ENCODE measurements at places on chromosomes 2 and 18.

- no peak for DNase-seq
Observed at GRCh38 chr18:42536442-42536841, 579.0 kb downstream of the RIT2 start.

DNA sequence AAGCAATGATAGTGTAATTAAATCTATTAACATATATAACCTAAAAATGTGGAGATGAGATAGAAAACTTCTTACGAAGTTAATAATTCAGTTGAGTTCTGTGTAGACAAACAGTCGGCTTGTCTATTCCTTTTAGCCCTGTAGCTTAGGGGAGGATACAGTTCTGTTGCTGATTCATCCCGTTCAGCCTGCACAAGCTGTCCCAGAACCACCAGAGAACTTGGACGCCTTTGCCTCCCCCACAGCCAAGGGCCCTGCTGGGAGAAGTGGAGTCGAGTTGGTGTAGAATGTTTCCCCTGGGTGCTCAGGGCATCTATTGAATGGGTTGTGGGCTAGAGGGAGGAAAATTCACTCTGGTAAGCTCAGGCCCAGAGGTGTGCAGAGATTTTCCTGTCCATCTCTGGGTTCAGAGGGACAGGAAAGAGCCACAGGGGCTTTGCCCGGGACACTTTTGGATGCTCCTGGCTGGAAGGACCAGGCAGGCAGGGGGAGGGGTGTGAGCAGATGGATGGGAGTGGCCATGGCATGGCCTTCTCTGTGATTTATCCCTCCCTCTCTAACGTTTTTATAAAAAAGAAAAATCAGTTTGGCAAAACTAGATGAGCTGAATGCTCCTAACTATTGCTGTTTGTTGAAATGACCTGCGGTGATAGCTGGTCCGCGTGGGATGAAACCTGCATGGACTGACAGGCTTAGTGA is 42.8 kb upstream of the GALR1 start:
- no peak for DNase-seq

DNA sequence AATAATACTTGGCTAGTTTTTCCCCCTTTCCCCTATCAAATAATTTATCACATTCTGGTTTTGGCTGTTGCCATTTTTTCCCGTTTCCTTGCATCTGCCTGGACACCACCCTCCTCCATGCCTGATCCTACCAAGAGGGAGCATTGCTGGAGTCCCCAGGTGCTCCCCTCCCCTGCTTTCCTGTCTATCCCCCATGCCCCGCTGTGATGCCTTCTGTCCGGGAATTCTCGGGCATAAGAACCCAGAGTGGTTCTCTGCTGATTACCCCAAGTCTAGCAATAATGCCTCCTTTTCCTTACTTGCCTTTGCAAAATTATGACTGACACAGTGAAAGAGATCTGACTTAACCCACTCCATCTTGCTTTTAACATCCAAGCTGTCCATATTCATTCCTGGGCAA is 248.0 kb upstream of the PXDN start:
- no peak for DNase-seq

- DNase-seq: no peak
Observed at GRCh38 chr2:205352094-205352493, 330.2 kb upstream of the NRP2 start.

DNA sequence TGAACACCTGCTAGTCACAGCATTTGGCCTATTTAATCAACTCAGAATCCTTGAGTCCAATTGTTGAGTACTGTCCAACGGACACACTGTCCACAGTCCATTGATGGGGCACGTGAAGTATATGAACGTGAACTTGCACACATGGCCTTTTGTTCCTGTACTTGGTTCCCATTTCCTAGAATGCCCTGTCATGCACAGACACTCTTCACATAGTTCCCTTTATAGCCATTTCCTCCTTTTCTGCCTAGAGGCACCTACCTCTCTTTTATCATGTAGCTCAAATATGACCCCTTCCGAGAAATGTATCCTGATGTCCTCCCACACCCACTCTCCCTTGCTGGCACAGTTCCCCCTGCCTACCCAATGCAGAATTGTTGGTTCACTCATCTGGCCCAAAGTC is 8.7 kb upstream of the CRYGA start:
- no peak for DNase-seq

DNA sequence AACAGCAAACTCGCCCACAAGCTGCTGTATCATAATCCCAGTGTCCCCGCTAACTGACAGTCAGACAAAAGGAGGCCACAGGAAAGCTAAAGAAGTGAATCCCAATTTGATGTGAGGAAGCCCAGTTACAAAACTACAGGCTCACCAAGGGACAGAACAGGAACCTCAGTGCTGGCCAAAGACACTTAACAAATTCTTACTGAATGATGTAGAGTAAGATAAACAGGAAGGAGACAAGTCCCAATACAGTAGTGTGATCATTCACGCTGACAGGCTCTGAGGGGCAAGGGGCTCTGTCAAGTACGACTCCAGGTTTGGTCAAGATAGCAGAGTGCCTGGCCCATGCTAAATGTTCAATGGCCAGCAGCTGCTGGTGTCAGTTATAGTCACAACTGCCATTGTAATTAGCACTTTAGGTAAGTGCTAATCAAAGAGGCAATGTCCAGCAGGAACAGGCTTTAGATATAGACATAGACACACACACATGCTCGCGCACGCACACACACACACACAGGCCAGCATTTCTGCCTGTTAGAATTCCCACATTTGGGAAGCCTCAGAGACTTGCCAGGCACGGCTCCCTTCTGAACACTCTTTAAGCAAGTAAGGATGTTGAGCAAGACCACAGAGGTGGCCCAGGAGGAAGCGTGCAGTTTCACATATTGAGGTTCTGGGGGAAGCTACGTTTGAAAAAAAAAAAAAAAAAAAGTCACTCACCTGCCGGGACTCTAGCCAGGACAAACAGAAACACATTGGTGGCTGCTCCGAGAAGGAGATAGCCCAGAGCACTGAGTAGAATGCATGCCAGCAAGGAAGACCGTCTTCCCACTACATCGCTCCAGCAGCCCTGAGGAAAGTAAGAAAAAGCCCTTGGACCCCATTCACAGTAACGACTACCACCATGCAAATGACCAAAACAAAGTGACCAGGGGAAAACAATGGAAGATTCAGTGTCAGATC is 35.4 kb upstream of the TMEM182 start:
- no peak for DNase-seq

DNA sequence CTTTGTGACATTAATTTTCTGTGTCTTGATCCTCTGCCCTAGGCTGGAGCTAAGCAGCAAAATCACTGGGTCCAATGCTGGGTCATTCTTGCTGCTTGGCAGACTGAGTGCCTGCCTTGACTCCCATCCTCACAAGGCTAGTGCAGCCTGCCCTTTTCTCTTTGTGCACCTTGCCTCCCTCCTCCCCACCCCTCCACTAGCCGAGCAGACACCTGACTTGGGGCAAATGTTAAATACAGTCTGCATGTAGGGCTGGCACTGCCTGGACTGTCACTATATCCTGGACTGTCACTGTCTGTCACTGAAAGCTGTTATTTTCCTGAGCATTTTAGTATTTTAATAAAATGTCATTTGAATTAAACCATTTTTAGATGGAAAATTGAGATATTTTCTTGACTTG is 33.4 kb downstream of the MAPRE2 start:
- DNase-seq: no peak

DNA sequence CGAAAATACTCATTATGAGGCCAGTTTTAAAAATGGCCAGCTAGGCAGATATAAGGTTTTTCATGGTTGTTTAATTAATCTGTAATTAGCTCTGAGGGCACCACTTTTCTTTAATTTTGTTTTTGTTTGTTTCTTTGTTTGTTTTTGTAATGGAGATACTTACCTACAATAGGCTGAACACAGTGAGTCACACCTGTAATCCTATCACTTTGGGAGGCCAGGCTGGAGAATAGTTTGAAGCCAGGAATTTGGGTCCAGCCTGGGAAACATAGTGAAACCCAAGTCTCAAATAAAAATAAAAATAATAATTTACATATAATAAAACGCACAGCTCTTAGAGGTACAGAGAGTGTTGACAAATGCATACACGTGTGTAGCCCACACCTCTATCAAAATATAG is 56.8 kb upstream of the MSH2 start:
- no peak for DNase-seq

DNA sequence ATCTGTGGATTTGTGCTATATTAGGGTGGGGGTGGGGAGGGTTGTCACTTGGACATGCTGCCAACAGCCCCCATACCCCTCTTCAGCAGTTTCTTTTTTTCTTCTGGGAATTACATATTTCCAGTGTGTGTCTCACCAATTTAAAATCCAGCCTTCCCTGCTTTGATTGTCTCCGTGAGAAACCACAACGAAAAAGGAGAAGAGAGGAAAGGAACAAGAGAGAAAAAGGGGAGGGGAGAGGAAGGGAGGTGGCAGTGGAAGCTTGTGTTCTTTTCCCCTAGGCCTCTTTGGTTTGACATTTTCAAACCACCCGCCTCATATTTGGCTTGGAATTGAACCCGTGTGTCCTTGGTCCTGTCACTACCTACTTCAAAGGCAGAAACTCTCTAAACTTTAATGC is 860 bp downstream of the CTNNA2 start:
- no peak for DNase-seq

GRCh38 chr2:223537651-223538601 is 64.2 kb downstream of the SCG2 start:
- no peak for DNase-seq

DNA sequence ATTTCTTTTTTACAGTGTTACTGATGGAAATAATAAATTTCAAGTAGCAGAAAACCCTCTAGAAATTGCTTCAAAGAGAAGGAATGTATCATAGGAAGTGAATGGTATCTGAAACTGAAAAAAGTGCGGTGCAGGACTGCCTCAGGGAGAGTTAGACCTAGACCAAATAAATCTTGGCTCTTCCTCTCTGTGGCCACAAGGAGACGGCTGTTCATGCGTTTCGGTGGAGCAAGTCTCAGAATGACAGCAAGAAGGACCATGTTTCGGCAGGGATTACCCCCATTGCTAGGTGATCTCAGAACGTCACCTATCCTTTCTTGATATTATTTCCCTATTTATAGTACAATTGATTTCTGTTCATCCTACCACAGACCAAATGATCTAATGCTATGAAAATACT is 522.3 kb downstream of the SOX11 start:
- DNase-seq: no peak

- no peak for DNase-seq
Observed at GRCh38 chr2:155301221-155301620, 602.7 kb downstream of the KCNJ3 start.

DNA sequence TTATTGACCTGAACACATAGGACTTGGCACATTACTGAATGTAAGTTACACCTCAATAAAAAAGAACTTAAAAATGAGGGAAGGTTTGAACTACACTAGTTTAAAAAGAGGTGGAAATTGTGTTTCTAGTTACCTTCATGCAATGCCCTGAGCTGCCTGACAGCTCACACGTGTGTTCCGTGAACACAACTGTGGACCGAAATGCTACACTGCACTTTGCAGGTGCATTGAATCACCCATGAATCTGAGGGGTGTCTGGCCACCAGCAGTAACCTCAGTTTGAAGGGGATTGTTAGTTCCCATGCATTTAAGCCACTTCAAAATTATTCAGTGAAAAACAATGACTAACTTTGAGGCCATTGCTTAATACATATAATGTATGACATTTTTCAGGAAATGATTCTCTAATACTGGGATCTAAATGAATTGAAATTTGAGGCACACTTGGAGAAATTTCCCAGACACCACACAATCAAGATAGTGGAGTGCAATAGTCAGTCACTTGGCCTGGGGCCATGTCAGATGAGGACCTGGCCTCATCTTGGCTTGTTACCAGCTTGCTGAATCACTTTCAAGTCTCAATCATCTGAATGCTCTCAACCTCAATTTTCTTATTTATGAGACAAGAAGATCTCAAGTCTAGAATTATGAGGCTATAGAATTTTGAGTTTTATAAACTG is 59.3 kb downstream of the MYL12B start:
- DNase-seq: no peak

DNA sequence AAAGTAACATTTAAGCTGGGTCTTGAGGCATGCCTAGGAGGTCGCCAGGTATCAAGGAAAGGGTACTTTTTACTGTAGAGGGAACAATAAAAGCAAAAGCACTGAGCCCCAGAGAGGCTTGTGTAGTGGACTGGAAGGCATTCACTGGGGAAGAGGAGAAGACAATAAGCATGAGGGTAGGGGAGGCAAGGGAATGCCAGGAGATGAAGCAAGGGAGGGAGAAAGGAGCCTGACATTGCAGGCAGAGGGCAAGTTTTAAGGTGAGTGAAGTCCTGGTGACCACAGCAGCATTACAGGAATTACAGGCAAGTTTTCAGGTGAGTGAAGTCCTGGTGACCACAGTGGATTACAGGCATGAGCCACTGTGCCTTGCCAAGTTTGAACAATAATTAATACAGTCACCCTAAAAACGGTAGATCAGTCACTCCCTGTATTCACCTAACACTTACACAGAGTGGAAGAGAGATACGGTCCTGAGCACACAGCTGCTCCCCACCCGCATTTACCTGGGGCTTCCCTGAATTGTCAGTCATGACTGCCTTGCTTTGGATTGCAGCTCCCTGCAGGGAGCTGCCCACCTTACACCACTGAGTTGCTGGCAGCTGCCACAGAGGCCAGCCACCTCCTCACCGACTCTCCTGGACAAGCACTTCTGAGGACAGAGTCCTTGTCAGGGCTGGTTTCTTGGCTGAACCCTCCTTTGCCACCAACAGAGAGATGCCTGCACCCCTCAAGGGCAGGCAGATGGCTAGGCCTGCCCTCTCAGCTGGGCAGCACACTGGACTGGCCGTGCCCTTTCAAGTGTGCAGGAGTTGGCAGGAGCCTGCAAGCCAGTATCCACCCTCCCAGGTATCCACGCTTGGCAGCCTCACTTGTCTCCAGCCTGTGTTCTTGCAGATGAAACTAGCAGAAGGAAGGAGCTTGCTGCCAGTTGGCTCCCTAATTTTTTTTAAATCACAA is 153.2 kb upstream of the MSH6 start:
- no peak for DNase-seq

- no peak for DNase-seq
Observed at GRCh38 chr2:176959614-176960013, 253.0 kb upstream of the HNRNPA3 start.

DNA sequence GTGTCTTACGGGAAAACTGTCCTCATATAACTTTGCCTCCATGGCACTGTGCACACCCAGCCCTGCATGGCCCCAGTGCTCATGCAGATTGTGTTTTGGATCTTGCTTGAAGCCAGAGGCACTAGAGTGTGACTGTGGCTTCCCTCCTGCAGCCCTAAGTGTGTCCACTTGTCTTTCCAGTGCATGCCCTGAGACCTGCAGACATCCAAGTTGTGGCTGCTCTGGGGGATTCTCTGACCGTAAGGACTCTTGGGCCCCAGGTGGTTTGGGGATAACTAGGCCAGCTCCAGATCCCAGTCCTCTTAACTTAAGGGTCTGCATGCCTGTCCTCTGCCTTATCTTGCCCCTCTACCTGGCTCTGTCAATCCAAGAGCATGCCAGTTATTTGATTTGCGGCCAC is 96.6 kb downstream of the PLB1 start:
- DNase-seq: no peak

DNA sequence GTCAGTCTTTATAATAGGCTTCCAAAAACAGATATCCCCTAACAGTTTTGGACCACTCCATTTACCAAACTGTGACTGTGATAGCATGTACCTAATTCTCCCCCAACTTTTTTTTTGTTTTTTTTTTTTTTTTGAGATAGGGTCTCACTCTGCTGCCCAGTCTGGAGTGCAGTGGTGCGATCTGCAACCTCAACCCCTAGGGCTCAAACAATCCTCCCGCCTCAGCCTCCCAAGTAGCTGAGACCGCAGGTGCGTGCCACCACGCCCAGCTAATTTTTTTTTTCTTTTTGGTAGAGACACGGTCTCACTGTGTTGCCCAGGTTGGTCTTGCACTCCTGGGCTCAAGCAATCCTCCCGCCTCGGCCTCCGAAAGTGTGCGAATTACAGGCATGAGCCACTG is 52.9 kb downstream of the REV1 start:
- DNase-seq: no peak

All from stimulated activated CD8-positive, alpha-beta memory T cell treated with anti-CD3 and anti-CD28 coated beads, Interleukin-4, amount 100 ng/mL, for 1 hour (primary cell).